ENCODE measurements at places on chromosomes 12 and 14. TPM values are rescaled to one million over a fixed set of nuclear protein-coding genes. Genes with fewer than 3 reads are reported as not detected.

Gene MRPL52
- 147 TPM for polyA plus RNA-seq

Gene RNU7-1
- not detected for polyA plus RNA-seq

GRCh38 chr12:120767071-120768024, 41.7 kb downstream of the ACADS start:
- H3K4me3 ChIP-seq, result no peak overlapping the region
- H3K27me3 ChIP-seq, result no peaks in the 10 kb centered on the region
- no peak overlapping the region for H3K27ac ChIP-seq
- no peak for DNase-seq

DNA sequence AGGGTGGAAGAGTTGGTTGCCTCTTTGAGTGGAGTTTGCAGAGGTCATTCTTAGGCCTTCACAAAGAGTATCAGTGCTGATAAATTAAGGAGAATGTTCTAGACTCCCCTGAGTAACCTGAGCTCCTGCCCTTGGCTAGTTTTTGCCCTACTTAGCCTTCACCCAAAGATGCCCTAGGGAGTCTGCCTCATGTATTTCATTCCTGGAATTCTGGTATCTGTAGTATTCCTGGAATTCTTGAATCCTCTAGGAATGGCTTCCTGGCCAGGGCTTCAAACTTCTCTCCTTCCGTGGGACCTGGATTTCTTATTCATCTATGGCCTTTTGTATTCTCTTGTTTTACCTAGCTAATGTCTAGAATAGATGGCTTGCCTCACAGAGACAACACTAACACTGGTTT, 701.1 kb downstream of the NOVA1 start:
- H3K27me3 ChIP-seq, result no peaks in the 10 kb centered on the region
- H3K4me1 ChIP-seq, result no peaks in the 10 kb centered on the region
- no peak overlapping the region for H3K27ac ChIP-seq
- no peaks in the 10 kb centered on the region for H3K36me3 ChIP-seq
- H3K4me3 ChIP-seq, result no peak overlapping the region

- no peaks in the 10 kb centered on the region for H3K4me1 ChIP-seq
- no peak overlapping the region for H3K4me3 ChIP-seq
- H3K36me3 ChIP-seq, result peaks cover 2% of the 10 kb centered on the region
Measured at GRCh38 chr12:46296822-46297221, 28.0 kb upstream of the SLC38A1 start.

DNA sequence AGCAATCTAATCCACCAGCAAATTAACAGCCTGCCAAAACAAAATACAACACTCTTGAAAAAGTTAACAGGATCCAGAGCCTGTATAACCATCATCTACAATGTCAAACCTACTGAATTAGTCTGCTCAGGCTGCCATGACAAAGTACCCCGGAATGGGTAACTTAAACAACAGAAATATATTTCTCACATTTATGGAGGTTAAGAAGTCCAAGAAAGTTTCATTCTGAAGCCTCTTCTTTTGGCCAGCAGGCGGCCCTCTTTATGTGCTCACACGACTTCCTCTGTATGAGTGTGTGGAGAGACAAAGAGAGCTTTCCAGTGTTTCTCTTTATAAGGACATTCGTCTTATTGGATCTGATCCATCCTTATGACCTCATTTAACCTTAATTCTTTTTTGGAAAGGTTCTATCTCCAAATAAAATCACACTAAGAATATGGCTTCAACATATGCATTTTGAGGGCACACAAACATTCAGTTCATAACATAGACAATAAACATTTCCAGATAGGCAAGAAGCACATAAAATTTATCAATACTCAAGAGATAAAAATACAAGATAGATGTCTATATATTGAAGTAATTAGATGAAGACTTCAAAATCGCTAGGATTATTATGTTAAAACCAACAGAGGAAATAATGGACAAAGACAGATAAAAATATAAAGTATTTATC, 5.9 kb upstream of the RERG start:
- peaks cover 6% of the 10 kb centered on the region for H3K27me3 ChIP-seq
- no peak overlapping the region for H3K27ac ChIP-seq
- H3K4me3 ChIP-seq, result no peak overlapping the region
- no peak for DNase-seq
- H3K4me1 ChIP-seq, result peaks cover 1% of the 10 kb centered on the region
- H3K36me3 ChIP-seq, result no peaks in the 10 kb centered on the region

DNA sequence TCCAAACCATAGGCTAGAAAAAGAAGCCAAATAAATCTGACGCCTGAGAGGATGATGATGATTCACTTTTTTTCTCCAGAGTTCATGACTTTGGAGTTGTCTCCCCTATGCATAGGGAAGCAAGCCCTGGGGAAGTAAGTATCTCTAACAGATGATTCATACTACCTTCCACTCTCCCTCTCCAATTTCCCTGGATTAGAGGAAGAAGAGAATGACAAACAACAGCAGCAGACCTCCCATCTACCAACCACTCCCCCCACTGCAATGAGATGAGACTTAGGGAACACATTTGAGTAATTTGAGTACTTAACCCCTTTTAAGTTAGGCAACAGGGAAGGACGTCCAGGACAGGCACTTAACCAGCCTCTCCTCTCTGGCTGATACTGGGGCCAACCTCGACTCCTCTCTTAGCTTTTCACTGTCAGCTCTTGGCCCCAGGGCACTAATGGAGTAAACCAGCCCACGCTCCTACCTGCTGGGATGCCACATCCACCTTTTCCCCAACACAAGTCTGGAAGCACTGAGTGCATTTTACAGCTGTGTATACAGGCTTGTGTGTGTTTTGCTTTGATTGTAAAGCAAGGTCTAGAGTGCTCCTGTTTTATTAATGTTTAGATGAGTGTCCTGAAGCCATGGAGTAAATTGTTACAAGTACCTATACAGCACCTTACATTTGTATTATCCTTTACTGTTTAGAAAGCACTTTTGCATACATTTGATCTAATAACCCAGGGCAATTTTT, 180.7 kb downstream of the PHLDA1 start:
- no peak for DNase-seq
- H3K36me3 ChIP-seq, result no peaks in the 10 kb centered on the region
- peaks cover 5% of the 10 kb centered on the region for H3K27me3 ChIP-seq
- no peaks in the 10 kb centered on the region for H3K4me1 ChIP-seq
- H3K27ac ChIP-seq, result no peak overlapping the region

DNA sequence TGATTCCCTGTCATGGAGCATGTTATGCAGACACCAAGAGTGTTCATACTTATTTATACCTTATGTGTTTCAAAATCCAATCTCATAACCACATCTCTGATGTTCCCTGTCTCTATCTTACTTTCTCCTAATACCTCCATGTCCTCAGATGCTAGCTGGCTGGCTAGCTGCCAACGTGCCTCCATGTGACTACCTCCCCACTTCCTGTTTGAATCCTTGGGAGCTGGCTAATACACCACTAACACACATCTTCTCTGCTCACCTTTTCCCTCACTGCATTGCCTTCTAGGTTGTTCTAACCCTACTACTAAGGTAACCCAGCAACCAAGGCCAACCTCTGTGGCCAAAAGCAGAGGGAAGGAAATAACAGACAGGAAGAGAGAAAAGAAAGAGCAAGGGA, 27.3 kb downstream of the TTC5 start:
- no peak overlapping the region for H3K4me3 ChIP-seq
- no peak for DNase-seq
- H3K27me3 ChIP-seq, result peaks cover 2% of the 10 kb centered on the region
- H3K27ac ChIP-seq, result no peak overlapping the region

Data from immature natural killer cell (primary cell).